ENCODE measurements at places on chromosomes 2 and 18.

GRCh38 chr2:74566754-74567085, 12.2 kb downstream of the DOK1 start:
- DNase-seq = peak; percentile 94
- H3K4me3 ChIP-seq = peak overlapping the region; percentile 60
- H3K36me3 ChIP-seq = no peaks in the 10 kb centered on the region
- peaks cover 67% of the 10 kb centered on the region for H3K4me1 ChIP-seq
- H3K27ac ChIP-seq = peak overlapping the region; percentile 64

DNA sequence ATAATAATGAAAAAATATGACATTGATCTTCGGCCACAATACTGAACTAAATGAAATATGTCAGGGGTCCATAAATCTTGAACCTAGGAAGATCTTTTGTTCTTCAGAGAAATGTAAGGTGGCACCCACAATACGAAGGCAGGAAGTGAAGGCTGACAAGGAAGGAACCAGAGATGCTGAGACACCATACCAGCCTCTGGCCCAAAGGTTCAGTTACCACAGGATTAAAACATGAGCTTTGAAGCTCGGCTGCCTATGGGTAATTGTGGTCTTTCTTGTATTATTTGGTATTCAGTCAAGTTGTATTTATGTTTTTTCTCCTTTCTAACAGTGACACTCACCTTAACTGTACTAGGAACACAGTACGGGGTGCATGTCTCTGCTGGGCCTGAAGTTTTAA, 448.8 kb upstream of the SETBP1 start:
- H3K36me3 ChIP-seq = no peaks in the 10 kb centered on the region
- no peaks in the 10 kb centered on the region for H3K4me1 ChIP-seq
- H3K27ac ChIP-seq = no peak overlapping the region
- H3K27me3 ChIP-seq = no peaks in the 10 kb centered on the region
- H3K4me3 ChIP-seq = no peak overlapping the region
- no peak for DNase-seq

DNA sequence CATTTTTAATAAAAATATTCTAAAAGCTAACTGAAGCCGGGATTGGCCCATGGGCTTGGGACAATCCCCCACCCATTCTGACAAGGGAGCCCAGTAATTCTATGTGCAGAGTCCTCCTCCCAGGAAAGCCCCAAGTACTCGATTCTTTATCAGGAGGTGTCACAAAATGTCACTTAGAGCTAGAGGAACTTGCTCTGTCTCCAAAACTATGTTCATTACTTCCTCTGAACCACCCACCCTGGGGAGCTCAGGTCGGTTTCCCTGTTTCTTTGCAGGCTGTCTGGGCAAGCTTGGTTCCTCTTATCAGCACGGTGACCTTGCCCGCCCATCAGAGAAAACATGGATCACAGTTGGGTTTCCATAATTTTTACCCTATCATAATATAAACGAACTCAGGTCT, 430.6 kb upstream of the ID2 start:
- H3K4me1 ChIP-seq = peaks cover 6% of the 10 kb centered on the region
- DNase-seq = no peak
- H3K27ac ChIP-seq = no peak overlapping the region
- peaks cover 8% of the 10 kb centered on the region for H3K27me3 ChIP-seq
- no peaks in the 10 kb centered on the region for H3K36me3 ChIP-seq
- H3K4me3 ChIP-seq = no peak overlapping the region

DNA sequence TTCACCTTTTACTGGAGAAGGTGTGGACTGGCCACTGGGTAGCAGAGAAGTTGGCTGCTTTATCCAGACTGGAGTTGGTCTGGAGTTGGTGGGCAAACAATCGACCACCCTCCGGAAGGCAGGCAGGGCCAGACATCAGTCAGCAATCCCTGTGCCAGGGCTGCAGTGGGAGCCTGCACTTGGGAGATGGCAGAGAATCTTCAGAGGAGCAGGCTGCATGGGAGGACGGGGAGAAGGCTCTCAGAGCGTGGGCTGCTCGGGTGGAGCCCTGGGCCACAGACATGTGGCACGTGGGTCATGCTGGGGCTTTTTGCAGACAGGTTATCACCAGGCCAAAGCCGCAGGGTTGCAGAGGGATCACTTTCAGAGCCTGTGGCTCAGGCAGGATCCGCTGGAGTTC, 29.6 kb downstream of the SLC9A4 start:
- no peaks in the 10 kb centered on the region for H3K36me3 ChIP-seq
- H3K27me3 ChIP-seq = peaks cover 11% of the 10 kb centered on the region
- no peak for DNase-seq
- H3K4me1 ChIP-seq = no peaks in the 10 kb centered on the region
- H3K27ac ChIP-seq = no peak overlapping the region

DNA sequence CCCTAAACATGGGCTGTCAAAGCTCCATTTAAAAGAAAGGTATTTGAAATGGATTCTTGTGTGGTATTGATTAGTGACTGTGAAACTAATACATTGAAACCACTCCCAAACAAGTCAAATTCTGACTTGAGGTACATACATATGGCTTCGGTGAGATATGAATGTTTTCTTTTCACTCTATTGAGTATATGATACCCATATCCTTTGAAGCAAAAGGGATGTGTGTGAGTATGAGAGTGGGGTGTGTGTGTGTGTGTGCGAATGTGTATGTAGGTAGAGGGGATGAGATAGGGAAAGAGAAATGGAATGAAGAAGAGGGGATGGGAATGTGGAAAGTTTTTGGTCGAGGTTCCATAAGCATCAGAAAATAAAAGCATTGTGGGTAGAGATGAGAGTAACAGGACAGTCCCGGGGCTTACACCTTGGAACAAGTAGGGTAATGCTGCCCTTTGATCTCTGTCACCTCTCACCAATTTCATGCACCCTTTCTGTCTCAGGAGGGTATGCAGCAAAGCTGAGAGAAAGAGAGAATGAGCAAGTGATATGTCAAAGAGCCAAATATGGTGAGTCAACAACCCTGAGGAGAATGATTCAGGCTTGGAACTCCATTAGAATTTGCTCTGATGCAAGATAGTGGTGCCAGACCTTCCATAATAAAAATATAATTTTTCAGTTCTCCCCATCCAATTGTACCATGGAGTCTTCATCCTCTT, 64.0 kb upstream of the ZEB2 start:
- H3K4me3 ChIP-seq = no peak overlapping the region
- H3K27me3 ChIP-seq = no peaks in the 10 kb centered on the region
- peaks cover 26% of the 10 kb centered on the region for H3K4me1 ChIP-seq

GRCh38 chr2:136557203-136557602, 208.1 kb upstream of the THSD7B start:
- H3K27me3 ChIP-seq = no peaks in the 10 kb centered on the region
- no peaks in the 10 kb centered on the region for H3K4me1 ChIP-seq
- no peaks in the 10 kb centered on the region for H3K36me3 ChIP-seq
- no peak for DNase-seq
- no peak overlapping the region for H3K4me3 ChIP-seq

- no peak overlapping the region for H3K27ac ChIP-seq
- DNase-seq = no peak
- no peak overlapping the region for H3K4me3 ChIP-seq
- peaks cover 11% of the 10 kb centered on the region for H3K4me1 ChIP-seq
- H3K36me3 ChIP-seq = peaks cover 24% of the 10 kb centered on the region
Observed at GRCh38 chr2:188466761-188467160, 175.1 kb downstream of the GULP1 start.

GRCh38 chr2:102049756-102050443, 58.1 kb downstream of the IL1R2 start:
- peaks cover 70% of the 10 kb centered on the region for H3K4me1 ChIP-seq
- H3K4me3 ChIP-seq = no peak overlapping the region
- no peaks in the 10 kb centered on the region for H3K27me3 ChIP-seq

DNA sequence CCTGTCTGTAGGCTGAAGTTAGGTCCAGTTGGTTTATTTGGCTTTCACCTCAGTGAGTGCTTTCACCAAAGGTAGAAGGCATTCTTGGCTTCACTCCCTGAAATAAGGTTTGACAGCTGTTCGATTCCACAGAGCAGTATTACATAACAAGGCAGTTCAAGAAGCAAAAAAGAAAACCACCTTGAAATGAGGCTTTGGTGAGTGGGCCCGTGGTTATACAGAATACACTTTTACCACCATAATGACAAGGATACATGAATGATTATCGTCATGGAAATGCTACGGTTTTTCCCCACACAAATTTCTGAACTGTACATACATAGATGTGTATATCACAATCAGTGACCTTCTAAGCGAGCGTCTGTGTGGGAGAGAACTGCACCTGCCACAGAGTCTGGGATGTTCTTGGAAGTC, 80.0 kb upstream of the CHRNA1 start:
- peak overlapping the region; percentile 90 for H3K27ac ChIP-seq
- H3K4me1 ChIP-seq = peaks cover 67% of the 10 kb centered on the region
- no peaks in the 10 kb centered on the region for H3K36me3 ChIP-seq
- H3K4me3 ChIP-seq = peak overlapping the region; percentile 98

GRCh38 chr2:239109041-239109927, 261.4 kb downstream of the TWIST2 start:
- H3K27me3 ChIP-seq = no peaks in the 10 kb centered on the region
- peak; percentile 18 for DNase-seq
- H3K36me3 ChIP-seq = no peaks in the 10 kb centered on the region
- no peaks in the 10 kb centered on the region for H3K4me1 ChIP-seq

GRCh38 chr2:135667045-135667444, 74.6 kb upstream of the UBXN4 start:
- H3K27me3 ChIP-seq = no peaks in the 10 kb centered on the region
- peaks cover 3% of the 10 kb centered on the region for H3K36me3 ChIP-seq
- peaks cover 41% of the 10 kb centered on the region for H3K4me1 ChIP-seq
- no peak overlapping the region for H3K4me3 ChIP-seq
- H3K27ac ChIP-seq = no peak overlapping the region
- no peak for DNase-seq

DNA sequence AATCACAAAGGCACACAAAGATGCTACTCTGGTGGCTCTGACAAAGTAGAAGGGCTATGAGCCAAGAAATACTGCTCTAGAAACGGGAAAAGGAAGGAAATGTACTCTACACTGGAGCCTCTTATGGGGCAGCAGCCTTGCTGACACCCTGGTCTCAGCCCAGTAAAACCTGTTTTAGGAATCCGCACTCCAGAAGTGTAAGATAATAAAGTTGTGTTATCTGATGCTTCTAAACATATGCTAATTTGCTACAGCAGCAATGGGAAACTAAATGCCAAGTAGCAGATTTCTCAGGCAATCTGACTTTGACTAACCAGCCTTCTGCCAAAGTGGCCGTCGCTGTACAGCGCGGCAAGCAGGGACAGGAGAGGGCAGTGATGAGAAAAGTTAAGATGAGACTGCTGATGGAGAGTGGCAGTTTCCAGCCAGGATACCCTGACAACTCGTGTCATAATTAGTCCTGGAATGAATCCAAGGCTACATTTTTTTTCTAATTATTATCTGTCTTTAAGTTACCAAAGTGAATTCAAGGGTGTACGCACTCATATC, 99.0 kb downstream of the NETO1 start:
- no peak overlapping the region for H3K4me3 ChIP-seq
- DNase-seq = no peak
- H3K36me3 ChIP-seq = no peaks in the 10 kb centered on the region
- H3K27me3 ChIP-seq = no peaks in the 10 kb centered on the region
- H3K4me1 ChIP-seq = no peaks in the 10 kb centered on the region

- H3K36me3 ChIP-seq = peaks cover 10% of the 10 kb centered on the region
- H3K27ac ChIP-seq = peak overlapping the region; percentile 82
- peaks cover 6% of the 10 kb centered on the region for H3K4me1 ChIP-seq
- DNase-seq = no peak
Observed at GRCh38 chr2:224084266-224084892, 45.3 kb upstream of the SERPINE2 start.

- no peaks in the 10 kb centered on the region for H3K4me1 ChIP-seq
- H3K27me3 ChIP-seq = no peaks in the 10 kb centered on the region
- H3K36me3 ChIP-seq = no peaks in the 10 kb centered on the region
- H3K4me3 ChIP-seq = no peak overlapping the region
Observed at GRCh38 chr18:31590570-31590969, 1.1 kb upstream of the TTR start.

GRCh38 chr2:66239655-66240054, 195.3 kb upstream of the MEIS1 start:
- H3K27ac ChIP-seq = no peak overlapping the region
- H3K4me3 ChIP-seq = no peak overlapping the region
- DNase-seq = no peak
- peaks cover 10% of the 10 kb centered on the region for H3K27me3 ChIP-seq
- no peaks in the 10 kb centered on the region for H3K4me1 ChIP-seq

- peak overlapping the region; percentile 61 for H3K27ac ChIP-seq
- DNase-seq = no peak
- peaks cover 83% of the 10 kb centered on the region for H3K4me1 ChIP-seq
- peak overlapping the region; percentile 36 for H3K4me3 ChIP-seq
Observed at GRCh38 chr2:54469484-54470053, 13.4 kb downstream of the SPTBN1 start.

DNA sequence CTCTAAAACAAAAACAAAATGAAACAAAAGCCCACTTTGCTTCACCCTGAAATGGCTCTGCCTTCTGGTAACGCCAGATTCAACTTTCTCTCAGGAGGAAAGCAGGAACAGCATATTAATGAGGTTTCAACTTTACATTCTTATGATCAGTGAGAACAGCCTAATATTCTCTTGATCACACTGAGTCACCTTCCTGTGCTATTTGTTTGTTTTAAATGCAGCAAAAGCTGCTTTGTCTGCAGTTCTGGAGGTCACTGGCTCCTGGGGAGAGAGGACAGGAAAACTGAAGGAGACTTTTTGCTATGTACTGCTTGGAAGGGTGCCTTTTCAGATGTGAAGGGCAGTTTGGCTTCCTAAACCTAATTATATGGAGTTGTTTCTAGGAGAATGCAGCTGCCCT, 48.1 kb downstream of the MAIP1 start:
- H3K36me3 ChIP-seq = no peaks in the 10 kb centered on the region
- DNase-seq = no peak
- no peak overlapping the region for H3K27ac ChIP-seq
- H3K27me3 ChIP-seq = peaks cover 13% of the 10 kb centered on the region
- H3K4me1 ChIP-seq = no peaks in the 10 kb centered on the region

DNA sequence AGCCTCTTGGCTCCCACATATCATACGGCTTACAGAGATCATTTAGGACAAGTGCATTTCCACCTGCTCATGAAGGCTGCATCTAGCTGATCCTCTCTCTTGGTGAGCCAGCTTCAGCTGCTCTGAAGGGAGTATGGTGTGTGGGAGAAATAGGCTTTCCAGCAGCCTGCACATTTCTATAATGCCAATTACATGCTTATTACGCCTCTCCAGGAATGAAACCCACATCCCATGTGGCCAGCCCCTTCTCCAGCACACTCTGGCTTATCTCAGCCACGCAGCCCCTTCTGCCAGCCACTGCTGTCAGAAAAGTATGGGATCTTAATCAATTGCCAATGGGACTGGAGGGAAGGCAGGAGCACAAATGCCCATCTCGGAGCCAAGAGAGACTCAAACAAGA, 117.5 kb downstream of the GALNT14 start:
- DNase-seq = no peak
- no peak overlapping the region for H3K4me3 ChIP-seq
- H3K27ac ChIP-seq = no peak overlapping the region
- H3K4me1 ChIP-seq = no peaks in the 10 kb centered on the region

- peak overlapping the region; percentile 73 for H3K27ac ChIP-seq
- DNase-seq = no peak
- H3K36me3 ChIP-seq = peaks cover 3% of the 10 kb centered on the region
Observed at GRCh38 chr2:37689751-37690150, 18.3 kb upstream of the CDC42EP3 start.

- peaks cover 11% of the 10 kb centered on the region for H3K36me3 ChIP-seq
- H3K4me3 ChIP-seq = peak within 1 kb of the TSS; percentile 92
- DNase-seq = peak; percentile 64
- peak within 1 kb of the TSS; percentile 81 for H3K27ac ChIP-seq
- H3K27me3 ChIP-seq = peaks cover 3% of the 10 kb centered on the region
Observed at GRCh38 chr18:7566567-7567473, at the start of gene PTPRM. TSS of gene PTPRM (plus strand) at chr18:7567316. CDS start at chr18:7567819, 503 bp downstream.

GRCh38 chr2:144519934-144520731, at the start of gene ZEB2:
TSS of gene ZEB2 (minus strand) at chr2:144520119. CDS start at chr2:144517350, 2,769 bp downstream.
- H3K27me3 ChIP-seq = peaks cover 2% of the 10 kb centered on the region
- H3K4me3 ChIP-seq = no peak within 1 kb of the TSS
- DNase-seq = peak; percentile 89
- no peak within 1 kb of the TSS for H3K27ac ChIP-seq
- H3K4me1 ChIP-seq = peaks cover 44% of the 10 kb centered on the region

GRCh38 chr2:28430788-28431418, 38.2 kb downstream of the FOSL2 start:
- H3K27ac ChIP-seq = no peak overlapping the region
- peaks cover 10% of the 10 kb centered on the region for H3K36me3 ChIP-seq
- peaks cover 14% of the 10 kb centered on the region for H3K4me1 ChIP-seq

All from HFFc6 (cell line).